ENCODE measurements at places on chromosomes 16 and 17.

- DNase-seq: no peak
These were observed 87.5 kb upstream of the WSB1 start for GRCh38 chr17:27206447-27206846.

DNA sequence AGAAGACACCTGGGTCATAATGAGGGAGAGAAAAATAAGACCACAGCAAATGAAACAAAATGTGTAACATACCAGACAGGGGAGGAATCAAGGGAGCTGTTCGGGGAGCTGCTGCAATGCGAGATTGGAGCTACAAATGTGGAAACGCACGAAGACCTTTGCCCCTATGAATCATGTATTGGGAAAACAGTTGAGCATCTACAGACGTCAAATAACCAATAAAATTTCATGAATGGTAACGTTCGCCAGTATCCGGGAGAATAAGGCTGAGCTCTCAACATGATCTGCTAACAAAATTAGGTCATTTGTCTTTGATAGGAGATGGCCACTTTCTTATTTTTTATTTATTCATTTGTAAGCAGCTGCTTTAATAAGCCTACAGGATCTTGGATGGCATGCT is 486.2 kb upstream of the RBFOX1 start:
- no peak for DNase-seq

DNA sequence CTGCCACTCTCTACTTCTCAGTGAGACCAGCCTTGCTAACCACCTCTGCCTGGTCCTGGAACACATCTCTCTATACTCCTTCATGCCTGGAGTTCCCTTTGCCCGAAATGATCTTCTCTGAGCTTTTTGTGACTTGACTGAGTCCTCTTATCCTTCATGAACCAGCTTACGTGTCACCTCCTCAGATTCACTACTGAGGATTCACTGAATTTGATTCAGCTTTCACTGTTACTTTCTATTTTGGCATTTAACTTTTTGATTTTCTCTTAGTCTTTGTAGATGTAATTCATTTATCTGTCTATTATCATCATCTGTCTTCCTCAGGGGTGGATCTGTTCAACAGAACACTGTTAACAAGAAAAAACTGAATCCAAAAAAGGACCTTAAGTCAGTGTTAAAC is 95.6 kb downstream of the RPGRIP1L start:
- DNase-seq: no peak

DNA sequence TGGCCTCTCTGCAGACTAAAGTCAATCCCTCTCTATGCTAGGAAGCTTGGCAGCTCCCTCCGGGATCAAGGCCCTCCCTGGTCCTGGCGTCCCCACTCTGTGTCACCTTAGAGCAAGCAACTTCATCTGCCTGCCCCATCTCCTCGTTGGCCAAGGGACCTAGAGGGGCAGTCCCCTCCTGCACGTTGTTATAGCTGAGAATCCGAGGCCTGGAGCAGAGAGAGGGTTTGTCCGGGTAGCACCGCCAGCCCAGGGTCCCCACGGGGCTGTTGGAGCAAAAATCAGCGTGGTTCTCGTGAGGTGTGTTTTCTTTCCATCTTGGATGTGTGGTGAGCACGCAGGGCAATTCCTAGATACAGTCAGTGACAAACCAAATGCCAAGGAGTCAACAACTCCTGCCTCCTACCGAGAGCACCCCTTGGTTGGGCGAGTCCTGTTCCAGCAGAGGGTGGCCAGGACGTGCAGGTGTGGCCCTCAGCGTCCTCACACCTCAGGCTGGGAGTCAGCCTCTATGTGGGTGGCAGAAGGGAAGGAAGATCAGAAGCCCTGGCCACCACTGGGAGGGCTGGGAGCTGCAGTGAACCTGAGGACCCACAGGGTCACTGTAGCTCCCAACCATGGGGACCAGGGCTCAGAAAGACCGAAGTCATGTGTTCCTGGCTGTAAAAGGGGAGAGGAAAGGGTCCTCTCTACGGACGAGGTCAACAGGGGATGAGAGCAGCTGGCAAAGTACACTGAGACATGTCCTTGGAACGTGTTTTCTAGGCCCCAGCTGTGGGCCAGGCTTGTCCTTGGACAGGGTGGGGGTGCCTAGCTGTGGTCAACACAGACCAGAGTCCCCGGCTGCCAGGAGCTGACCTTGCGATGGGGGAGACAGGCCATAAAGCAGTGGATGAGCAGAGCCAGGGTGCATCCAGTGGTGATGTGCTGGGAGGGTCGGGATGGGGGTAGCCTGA is 85.6 kb upstream of the CIBAR2 start:
- DNase-seq: no peak

- DNase-seq: no peak
These were observed 158.5 kb downstream of the PPM1E start for GRCh38 chr17:58913971-58914769.

DNA sequence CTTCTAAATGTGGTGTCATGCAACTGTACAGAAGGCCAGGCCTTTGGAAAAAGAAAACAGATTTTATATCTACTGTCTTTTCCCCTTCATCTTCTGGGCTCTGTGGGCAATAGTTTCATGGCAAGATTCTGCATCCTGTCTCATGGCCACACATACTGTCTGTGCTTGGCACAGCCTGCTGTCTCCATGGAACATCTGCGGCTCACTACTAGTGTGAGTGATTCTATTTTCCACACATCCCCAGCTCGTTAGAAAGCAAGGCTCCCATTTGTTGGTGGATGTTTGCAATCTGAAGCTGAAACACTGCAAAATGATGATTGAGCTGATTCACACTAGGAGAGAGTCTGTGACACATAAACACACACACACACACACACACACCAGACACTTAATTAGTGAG is 32.4 kb downstream of the CACNG3 start:
- DNase-seq: no peak

DNA sequence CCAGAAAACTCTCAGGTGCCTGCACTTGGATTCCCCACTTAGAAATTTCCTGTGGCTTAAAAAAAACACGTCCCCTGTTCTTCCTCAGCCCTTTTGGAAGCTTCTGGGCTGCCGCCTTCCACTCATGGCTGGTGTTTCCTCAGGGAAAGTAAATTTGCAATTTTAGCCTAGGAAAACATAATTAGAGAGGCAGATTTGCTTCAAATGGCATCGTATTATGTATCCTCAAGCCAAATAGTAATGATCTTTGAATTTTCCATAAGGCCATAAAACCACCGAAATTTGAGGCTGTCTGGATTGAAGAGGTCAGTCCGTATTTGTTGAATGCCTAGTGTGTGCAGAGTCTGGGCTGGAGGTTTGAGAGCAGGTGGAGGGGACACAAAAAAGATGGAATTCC is 17.7 kb downstream of the MGAT5B start:
- no peak for DNase-seq

DNA sequence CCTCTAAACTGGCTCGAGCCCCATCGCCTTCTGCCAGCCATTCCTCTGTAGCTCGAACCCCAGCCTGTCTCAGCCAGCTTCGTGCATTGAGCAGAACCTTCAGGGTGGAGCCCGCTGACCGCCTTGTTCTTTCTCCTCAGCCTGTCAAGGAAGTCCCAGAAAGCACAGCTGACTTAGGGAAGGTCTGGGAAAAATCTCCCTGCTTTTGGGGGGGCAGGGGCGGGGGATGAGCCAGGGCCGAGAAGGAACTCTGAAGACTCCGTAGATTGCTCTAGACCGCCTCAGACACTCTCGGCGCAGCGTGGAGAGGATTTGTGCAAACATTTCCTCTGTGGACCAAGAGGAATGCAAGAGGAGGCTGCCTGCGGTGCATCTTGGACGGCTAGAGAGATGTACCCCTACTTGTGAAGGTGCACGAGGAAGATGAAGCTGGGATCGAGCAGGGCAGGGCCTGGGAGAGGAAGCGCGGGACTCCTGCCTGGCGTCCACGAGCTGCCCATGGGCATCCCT is at the start of gene GLP2R:
GLP2R (plus strand) TSS at position 284 of the 510 bp plus-strand sequence; CDS start at position 424, 140 bp downstream.
- no peak for DNase-seq

- DNase-seq: no peak
These were observed 18.4 kb upstream of the STAC2 start for GRCh38 chr17:39244016-39244599.

DNA sequence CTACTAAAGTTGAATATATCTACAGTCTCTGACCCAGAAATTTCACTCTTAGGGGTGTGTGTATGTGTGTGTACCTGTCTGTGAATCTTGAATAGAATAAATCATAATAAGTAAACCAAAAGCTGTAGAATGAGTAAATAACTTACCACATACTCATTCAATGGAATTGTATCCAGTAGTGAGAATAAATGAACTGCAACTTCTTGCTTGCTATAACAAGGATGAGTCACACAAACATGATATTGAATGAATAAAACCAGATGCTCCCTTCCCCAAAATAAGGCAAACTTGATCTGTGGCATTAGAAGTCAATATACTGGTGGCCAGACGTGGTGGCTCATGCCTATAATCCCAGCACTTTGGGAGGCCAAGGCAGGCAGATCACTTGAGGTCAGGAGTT is 259.8 kb upstream of the MON1B start:
- DNase-seq: no peak

- DNase-seq: no peak
These were observed at the start of gene STAC2 for GRCh38 chr17:39225308-39225958. STAC2 (minus strand) TSS chr17:39225945; CDS start chr17:39225502, 443 bp downstream.

GRCh38 chr17:8710813-8711212 is 33.8 kb downstream of the CCDC42 start:
- DNase-seq: no peak
